Hematopoietic multipotent progenitor cell treated with erythropoietin and hydrocortisone succinate and interleukin-3 and kit ligand, for 4 days (in vitro differentiated cells): ENCODE measurements at places on chromosomes 1 and 21.
A peak's percentile ranks its signal among the peaks of the same experiment; 100 is the strongest.

DNA sequence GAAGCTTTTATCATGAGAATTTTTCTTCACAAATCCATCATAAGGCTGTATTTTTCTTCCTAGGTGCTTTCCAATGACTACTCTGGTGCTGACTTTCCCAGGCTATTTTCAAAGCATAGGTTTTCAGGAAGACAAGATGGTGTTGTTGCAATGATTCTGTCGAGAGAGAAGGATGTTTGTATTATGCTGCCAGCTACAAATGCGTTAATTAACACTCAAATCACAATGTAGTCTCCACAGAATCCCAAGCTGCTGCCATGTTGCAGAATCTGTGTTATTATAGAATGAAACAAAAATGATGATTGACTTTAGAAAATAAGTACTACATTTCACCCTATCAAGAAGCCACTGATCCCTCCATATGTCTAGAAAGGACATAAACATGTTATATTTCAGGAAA, 179.5 kb upstream of the MAP1LC3C start:
- DNase-seq: no peak

DNA sequence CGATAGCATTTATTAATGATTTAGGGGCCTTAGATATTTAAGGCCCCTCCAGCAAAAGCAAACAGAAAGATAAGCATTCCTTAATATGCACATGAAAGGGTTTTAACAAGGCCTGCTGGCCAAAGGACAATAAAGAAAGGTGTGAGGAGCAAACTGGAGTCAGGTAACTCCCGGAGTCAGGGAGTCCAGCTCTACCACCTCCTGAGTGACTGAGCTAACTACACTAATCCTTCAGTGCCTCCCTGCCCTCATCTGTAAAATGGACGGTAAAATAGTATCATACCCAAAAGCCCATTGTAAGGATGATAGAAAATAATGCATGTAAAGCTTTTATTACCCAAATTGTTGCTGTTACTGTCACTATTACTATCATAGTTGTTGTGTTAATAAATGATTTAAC, 161.7 kb downstream of the SIPA1L2 start:
- DNase-seq: no peak

GRCh38 chr1:207335695-207336363, 14.4 kb downstream of the CD55 start:
- peak; percentile 62 for DNase-seq

DNA sequence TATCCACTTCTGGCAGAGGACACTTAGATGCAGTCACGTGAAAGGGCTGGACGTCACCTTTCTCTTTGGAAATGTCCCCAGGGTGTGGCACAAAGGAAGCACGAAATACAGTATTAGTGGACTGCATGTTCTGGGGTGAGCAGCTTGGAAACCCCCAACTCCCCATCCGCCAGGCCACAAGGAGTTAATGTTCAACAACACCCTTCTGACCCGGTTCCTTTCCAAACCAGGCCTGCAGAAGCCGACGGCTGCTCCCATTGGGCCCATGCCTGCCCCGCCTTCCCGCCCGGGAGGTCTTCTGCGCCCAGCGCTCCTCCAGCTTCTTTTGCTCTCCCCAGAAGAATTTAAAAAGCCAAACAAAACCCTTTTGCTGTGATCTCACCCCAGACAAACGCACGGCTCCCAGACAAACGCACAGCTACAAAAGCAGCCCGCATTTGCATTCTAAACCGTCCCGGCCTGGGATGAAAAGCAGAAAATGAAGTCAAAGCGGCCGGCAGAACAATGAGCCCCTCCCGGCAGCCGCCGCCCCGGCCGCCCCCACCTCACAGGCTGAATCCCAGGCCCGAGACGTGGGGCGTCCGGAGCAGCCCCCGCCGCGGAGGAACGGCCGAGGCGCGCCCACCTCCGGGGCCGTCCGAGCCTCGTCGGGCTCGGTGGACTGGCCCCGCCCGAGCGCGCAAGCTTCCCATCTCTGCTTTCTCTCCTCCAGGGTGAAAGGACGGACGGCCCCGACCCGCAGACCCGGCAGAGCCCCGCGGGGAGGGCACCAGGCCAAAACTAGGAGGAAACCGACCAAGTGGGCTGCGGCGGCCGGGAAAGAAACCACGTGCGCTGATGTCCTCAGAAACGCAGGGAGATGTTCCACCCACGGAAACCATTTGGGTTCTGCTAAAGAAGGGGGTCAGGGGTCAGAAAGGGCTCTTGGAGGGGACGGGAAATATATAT, 101.9 kb downstream of the PLPP3 start:
- no peak for DNase-seq

GRCh38 chr1:23869051-23869450, 961 bp upstream of the FUCA1 start:
- no peak for DNase-seq

- peak; percentile 87 for DNase-seq
Observed at GRCh38 chr1:207049974-207050391, 1.0 kb downstream of the YOD1 start.

- no peak for DNase-seq
Observed at GRCh38 chr1:233386336-233386735, 58.8 kb downstream of the MAP3K21 start.

DNA sequence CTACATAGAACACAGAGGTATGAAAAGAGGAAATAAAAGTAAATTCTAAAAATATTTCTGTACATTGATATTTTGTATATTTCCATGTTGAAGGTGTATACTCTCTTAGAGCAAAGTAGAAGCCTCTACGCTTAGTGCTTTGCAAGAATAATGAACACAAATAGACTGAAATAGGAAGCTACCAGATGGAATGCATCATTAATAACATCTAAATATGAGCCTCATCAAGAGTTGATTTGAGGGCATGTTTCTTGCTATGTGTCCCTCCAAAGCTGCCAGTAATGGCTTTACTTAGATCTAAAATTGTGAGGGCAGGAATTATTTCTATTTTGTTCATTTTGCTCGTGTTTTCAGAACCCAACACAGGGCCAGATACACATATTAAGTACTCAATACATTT, 94.4 kb downstream of the KCNT2 start:
- no peak for DNase-seq

DNA sequence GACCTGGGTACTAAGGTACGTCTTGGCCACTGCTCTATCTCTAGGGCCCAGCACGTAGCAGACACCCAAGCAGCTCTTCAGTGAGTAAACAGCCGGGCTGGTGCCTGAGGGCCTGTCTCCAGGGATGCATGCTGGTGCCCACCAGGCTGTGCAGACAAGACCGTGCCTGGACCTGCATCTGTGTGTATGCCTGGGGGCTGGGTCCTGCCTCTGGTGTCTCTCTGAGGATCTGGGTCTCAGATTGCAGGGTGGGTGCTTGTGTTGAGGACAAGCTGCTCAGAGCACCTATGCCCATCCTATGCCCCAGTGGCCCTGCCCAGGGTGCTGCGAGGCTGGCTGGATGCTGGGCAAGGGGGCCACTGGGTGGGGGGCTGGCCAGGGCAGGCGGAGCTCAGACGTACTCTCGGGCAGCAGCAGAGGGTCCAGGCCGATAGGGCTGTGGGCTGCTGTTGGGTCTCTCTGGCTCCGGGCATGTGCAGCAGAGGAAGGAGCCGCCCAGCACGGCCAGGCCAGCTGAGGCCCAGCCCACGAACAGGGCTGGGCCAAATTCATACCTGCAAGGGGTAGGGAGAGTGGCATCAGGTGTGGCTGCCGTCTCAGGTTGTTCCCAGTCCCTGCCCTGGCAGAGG, 4.4 kb downstream of the CLDN19 start:
- DNase-seq: no peak

GRCh38 chr1:209106237-209106741, 477.2 kb upstream of the CAMK1G start:
- no peak for DNase-seq

- no peak for DNase-seq
Observed at GRCh38 chr1:228211531-228212414, 3.9 kb downstream of the OBSCN start.

GRCh38 chr1:242813490-242814091, 289.1 kb upstream of the PLD5 start:
- no peak for DNase-seq

GRCh38 chr21:43369124-43369523, 57.8 kb downstream of the SIK1 start:
- no peak for DNase-seq

DNA sequence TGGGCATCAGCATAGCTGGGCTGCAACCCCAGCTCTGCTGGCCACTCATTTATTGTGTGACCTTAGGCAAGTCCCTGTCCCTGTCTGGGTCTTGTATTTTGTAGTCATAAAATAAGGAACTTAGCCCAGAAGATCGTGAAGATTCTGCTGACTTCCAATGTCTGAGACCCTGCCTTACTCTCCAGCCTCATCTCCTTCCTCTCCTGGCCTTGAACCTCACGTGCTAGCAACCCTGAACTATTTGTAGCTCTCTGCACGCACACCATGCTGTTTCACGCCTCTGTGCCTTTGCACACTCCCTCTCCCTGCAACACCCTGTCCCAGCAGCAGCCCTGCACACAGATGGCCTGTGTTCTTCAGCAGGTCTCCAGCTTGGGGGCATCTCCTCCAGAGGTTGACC, 121.1 kb downstream of the LACTBL1 start:
- DNase-seq: no peak

DNA sequence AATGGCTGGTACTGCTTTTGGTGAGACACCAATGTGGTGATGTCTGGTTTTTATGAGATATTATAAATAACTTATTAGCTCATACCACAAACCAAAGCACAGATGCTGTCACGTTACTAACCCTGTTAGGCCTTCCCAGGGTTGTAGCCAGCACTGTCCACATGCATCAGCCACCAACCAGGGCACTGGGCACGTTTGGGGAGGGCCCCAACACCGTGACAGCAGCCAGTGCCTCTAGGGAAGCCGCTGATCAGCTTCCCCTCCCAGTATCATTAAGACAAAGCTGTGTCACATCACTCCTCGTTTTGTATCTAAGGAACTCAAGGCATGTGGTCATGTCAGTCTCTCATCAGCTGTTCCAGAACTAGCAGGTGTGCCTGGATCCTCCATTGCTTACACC, 13.9 kb downstream of the URB1 start:
- no peak for DNase-seq

- peak; percentile 80 for DNase-seq
Observed at GRCh38 chr1:14782741-14783591, 184.5 kb downstream of the KAZN start.

- DNase-seq: peak; percentile 83
Observed at GRCh38 chr1:215710036-215710898, 143.2 kb downstream of the KCTD3 start.

DNA sequence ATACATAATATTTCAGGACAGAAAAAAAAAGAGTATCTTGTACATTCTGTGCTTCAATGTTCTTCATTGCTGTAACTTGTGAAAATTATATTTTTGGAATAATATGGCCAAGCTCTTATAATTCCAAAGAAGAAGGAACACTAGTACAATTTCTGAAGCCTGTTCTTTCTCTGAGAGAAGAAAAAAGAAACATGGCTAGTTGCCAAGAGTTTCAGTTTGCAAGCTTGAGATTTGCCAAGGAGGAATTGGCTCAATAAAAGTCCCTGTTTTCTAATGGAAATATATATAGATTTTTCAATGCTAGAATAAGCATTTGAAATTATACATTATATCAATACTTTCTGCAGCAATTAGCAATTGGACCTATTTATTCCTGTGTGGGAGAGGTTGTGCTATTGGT, 285.2 kb upstream of the NEGR1 start:
- peak; percentile 2 for DNase-seq

GRCh38 chr1:219958875-219959417, 30.6 kb upstream of the SLC30A10 start:
- no peak for DNase-seq

GRCh38 chr1:228737601-228738041, 2.3 kb downstream of the RHOU start:
- no peak for DNase-seq

GRCh38 chr1:67980028-67980427, 70.4 kb downstream of the DIRAS3 start:
- DNase-seq: no peak

- DNase-seq: no peak
Observed at GRCh38 chr1:225662155-225662554, 9.2 kb upstream of the ENAH start.

- no peak for DNase-seq
Observed at GRCh38 chr1:75550559-75550958, 60.4 kb downstream of the SLC44A5 start.

- DNase-seq: no peak
Observed at GRCh38 chr1:237309595-237310118, 267.7 kb downstream of the RYR2 start.

- DNase-seq: no peak
Observed at GRCh38 chr1:6862906-6863305, 77.7 kb downstream of the CAMTA1 start.

DNA sequence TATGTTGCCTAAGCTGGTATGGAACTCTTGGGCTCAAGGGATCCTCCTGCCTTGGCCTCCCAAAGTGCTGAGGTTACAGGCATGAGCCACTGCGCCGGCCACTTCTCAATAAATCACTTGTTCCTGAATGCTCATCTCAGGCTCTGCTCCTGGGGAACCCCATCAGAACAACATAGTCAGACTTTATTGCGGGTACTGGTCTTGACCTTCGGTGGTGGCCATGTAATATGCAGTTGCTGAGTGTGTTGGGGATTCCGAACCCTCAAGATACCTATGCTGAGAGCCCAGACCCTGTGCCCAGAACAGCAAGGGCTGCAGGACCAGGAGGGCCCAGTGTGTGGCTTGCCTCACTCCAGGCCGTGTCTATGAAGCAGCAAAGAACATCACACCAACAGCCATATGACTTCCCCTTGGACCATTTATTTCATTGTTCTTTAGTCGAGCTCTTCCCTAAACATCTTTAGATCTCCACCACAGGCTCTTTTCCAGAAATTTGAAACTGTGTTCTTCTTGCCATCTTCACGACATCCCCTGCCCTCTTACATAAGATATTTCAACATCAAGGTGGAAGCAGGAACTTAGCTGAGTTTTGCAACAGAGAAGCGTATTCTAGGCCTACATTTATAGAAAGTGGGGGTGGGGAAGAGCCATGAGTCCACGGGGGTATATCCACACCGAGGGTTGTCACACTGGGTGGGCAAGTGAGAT, 12.7 kb upstream of the SDHB start:
- DNase-seq: peak; percentile 74

DNA sequence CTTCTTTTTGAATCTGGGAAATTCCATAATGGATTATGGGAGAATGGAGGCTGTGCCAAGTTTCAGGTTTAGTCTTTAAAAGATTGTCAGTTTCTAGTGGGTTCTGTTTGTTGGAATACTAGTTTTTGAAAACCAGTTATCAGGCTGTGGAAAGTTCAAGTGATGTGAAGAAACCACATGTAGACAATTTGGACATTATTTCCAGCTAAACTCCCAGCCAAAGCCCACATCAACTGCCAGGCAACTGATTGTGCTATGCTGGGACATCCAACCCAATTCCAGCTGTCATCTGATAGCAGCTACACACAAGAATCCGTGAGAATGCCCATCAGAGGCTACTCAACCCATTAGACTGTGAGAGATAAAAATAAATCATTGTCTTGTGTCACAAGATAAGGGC, 546.1 kb upstream of the ADAMTS5 start:
- no peak for DNase-seq

DNA sequence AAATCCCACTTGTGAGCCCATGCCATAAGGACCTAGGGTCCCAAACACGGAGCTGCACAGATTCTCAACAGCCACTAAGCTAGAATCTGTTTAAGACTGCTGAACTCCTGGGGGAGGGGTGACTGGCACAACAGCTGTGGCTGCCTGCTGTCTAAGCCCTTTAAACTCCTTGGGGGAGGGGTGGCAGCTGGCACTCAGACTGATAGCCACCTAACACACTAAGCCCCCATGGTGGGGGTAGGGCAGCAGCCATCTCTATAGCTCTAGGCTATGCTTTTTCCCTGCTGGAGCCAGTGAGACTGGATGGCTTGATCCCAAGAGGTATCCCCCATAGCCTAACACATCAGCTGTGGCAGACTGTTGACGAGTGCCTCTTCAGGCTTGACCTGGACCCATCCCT, 73.3 kb upstream of the FMO3 start:
- DNase-seq: no peak
